Ascending aorta (tissue), 2 donors: ENCODE measurements at places on chromosomes 12 and 14. TPM values are rescaled to one million over a fixed set of nuclear protein-coding genes. Genes with fewer than 3 reads are reported as not detected.

DNA sequence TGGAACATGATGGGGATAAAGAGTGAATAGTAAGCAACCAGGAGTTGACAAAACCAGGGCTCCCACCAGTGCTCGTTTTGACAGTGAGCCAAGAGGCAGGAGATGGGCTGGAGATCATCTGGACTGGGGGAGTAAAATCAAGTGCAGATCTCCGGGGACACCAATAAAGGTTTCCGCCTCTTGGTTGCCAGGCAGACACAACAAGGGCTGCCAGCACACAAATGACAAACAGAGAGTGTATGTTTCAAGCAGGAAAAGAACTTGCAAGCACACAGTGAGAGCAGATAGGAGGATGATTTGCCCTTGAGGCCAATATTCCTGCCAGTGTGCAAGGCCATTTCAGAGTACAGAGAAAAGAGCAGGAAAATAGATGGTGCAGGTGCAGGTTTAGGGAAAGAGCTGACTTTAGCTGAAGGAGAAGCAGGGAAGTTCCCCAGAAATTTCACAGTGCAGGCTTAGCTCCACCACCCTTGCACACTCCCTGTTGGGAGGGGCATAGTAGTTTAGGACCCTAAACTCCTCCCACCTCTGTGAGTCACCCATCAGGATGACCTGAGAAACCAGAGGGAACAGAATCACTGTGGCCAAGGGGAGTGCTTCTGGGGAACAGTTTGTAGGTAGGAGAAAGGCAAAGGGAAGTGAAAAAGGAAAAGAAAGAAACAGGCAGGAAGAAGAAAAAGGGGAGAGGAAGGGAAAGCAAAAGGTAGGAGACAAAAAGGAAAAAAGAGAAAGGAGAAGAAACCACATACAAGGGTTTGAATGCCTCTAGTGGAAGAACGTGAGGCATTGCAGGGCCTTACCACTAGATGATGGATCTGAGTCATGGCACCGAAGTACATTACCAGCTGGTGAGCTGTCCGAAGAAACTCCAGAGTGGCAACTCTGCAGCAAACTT lies 404.4 kb downstream of the SLC6A15 start:
- no peak for DNase-seq

GPR84 gene
- total RNA-seq = not detected

GRCh38 chr12:122449317-122449716 lies 26.8 kb upstream of the CLIP1 start:
- no peak for DNase-seq

PTMS gene
- 361 TPM for total RNA-seq

- no peak for DNase-seq
Observed at GRCh38 chr12:15620741-15621539, 168.2 kb downstream of the EPS8 start.

MEG3 gene
- 105 TPM for total RNA-seq

DNA sequence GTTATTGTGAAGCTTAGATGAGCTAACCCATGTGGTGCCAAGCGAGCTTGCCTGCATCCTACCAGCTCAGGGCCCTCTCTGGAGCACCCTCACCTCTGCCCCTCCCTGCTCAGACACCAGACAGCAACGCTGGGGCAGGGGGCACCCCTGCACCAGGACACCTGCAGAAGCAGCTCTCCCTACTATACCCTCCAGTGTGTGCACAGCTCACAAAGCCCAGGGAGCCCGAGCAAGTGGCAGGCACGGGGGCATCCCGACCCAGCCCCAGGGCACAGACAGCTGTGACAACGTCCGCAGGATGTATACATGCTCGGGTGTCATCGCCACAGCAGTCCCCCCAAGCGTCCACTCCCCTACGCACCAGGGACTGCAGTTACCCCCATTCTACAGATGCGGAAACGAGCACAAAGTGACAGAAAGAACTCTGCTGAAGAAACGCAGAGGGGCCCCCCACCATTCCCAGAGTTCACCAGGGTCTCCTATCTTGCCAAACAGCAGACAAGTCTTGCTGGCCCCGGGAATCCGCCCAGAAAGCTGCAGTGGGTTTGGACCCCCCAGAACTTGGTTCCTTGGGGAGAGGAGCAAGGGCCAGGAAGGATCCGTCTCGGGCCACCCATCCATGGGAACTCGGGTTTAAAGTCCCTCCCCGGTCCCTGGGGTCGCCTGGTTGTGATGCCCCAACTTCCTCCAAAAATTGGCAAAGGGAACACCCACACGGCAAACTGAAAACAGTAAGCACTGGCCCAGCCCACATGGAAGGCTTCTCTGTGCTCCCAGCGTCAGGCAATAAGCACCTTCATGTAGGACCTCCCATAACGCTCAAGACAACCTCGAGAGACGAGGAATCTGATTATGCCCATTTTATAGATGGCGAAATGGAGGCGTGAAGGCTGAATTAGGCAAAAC lies 12.0 kb downstream of the NCOR2 start:
- no peak for DNase-seq

TROAP gene
- total RNA-seq = not detected

DNA sequence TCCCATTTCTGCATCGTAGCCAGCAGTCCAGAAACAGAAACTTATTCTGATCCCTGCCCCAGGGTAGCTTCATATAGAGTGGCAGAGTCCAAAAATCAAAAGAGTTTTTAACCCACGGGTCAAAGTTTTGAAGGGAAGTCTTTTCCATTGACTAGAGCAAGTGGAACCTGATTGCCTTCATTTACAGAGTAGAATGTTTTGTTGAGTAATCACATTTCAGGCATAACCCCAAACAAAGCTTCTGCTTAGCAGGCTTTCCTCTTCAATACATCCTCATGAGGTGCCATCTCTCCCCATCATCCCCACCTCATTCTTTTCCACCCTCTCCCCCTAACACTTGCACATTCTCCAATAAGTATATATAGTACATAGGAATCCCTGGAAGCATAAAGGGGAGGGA lies 516.0 kb upstream of the FBXO33 start:
- DNase-seq = no peak

- DNase-seq = no peak
Observed at GRCh38 chr12:104522985-104523722, 66.4 kb downstream of the CHST11 start.

- no peak for DNase-seq
Observed at GRCh38 chr12:107607464-107608392, 77.9 kb upstream of the PWP1 start.
